Kidney epithelial cell (primary cell): ENCODE measurements at places on chromosomes 2 and 18. TPM values are rescaled to one million over a fixed set of nuclear protein-coding genes. Genes with fewer than 3 reads are reported as not detected.
A peak's percentile ranks its signal among the peaks of the same experiment; 100 is the strongest.

The PRSS56 gene
- not detected in 2 replicates for total RNA-seq

The MYO5B gene
- 114 and 118 TPM in 2 replicates for total RNA-seq

The TEX44 gene
- not detected in 2 replicates for total RNA-seq

The IL1F10 gene
- total RNA-seq, result not detected in 2 replicates

The TMEM17 gene
- total RNA-seq, result 4.4 and 4.9 TPM in 2 replicates

The RGPD3 gene
- total RNA-seq, result 0.14 and 0.46 TPM in 2 replicates

The HOXD13 gene
- total RNA-seq, result not detected in 2 replicates

The LINC00305 gene
- not detected in 2 replicates for total RNA-seq

The SIGLEC15 gene
- 31.6 and 41.1 TPM in 2 replicates for total RNA-seq

The CRYGD gene
- total RNA-seq, result not detected in 2 replicates

The COL4A4 gene
- 3.4 and 4.0 TPM in 2 replicates for total RNA-seq

The LYG1 gene
- total RNA-seq, result 0.25 and 1.0 TPM in 2 replicates

The NT5DC4 gene
- 0.14 TPM in 1 of 2 replicates, not detected in the other for total RNA-seq

The ST8SIA5 gene
- under 0.01 TPM in 2 replicates for total RNA-seq

- no peak for DNase-seq
Observed at GRCh38 chr2:16246911-16247310, 306.6 kb downstream of the MYCN start.

DNA sequence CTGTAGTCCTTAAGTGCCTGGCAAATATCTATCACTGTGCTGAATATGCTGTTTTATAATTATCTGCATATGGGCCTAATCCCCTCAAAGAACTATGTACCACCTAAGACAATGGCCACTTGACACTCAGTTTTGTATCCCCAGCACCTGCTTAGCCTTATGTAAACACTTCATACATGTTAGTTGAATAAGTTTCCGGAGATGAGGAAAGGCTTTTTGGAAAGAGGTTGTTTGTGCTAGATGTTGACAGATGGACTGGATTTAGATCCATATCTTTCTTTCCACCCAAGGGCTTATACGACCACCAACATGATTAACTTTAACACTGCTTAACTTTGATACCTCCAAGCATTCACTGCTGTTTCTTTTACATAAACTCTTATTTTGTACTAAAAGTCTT, 63.3 kb downstream of the FAM228A start:
- DNase-seq, result no peak

- peak; percentile 49 for DNase-seq
Observed at GRCh38 chr2:43169099-43169945, 57.1 kb downstream of the ZFP36L2 start.

- no peak for DNase-seq
Observed at GRCh38 chr2:233833345-233833744, 21.0 kb downstream of the HJURP start.

- no peak for DNase-seq
Observed at GRCh38 chr2:200422071-200422470, 87.8 kb downstream of the KCTD18 start.

DNA sequence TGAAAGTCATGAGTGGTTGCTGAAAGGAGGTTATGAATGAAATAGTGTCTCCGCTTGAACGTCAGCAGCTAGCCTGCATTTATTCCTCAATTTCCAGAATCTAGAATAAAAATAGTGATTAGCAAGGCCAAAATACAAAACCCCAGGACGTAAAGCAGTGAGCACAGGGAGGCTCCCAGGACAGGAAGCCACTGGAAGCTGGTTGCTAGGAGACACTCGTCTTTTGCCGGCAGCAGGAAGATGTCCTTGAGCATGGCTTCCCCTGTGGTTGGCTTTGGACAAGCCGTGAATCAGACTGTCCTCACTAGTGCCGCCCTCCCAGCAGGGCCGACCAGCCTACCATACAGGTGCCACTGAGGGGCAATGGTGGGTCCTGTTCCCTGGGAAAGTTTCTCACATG, 374.4 kb downstream of the MTX2 start:
- no peak for DNase-seq

DNA sequence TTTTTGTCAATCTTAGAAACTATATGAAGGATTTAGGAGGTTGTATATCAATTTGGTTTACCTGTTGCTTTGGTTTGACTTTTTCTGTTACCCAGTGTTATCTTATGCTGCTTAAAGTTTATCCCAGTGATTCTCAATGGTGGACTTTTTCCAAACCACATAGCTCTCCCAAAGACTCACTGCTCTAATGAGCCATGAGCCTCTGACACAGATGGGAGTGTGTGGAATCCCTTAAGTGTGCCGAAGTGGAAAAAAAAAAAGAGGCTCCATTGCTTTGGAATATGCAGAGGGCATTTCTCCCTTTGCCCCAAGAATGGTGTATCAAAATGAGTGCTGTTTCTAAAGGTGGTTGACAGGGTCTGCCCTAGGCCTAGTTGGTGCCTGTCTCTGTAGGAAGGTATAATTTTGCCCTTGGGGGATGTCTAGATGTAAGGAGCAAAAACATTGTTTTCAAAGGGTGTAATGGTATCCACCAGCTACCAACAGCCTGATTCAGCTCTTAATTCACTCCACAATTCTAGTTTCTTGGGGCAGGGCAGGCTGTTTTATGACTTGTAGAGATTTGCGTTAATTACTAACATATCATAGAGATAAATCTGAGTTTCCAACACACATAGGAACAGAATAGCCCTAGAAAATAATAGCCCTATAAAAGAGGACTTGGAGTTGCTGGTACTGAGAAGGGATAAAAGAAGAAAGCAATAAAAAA, 64.3 kb upstream of the CYP26B1 start:
- DNase-seq, result peak; percentile 37

GRCh38 chr2:190781604-190782198, 98.9 kb upstream of the GLS start:
- no peak for DNase-seq

DNA sequence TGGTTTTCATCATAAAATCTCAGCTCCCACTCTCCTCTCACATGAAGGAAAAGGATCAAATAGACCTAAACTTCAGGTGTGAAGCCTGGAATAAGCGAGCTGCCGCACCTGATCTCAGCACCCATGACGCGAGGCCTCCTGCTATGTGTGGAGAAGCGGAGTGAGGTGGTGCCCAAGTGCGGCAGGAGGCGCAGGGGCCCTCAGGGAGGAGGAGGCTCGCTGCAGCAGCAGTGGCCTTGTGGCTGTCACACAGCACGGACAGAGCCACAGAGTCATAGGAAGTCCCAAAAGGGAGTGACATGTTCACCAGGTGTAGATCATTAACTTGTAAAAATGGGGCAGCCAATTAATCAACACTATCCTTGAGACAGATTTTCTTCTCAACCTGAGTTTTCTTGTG, 9.1 kb downstream of the SCLY start:
- DNase-seq, result no peak

DNA sequence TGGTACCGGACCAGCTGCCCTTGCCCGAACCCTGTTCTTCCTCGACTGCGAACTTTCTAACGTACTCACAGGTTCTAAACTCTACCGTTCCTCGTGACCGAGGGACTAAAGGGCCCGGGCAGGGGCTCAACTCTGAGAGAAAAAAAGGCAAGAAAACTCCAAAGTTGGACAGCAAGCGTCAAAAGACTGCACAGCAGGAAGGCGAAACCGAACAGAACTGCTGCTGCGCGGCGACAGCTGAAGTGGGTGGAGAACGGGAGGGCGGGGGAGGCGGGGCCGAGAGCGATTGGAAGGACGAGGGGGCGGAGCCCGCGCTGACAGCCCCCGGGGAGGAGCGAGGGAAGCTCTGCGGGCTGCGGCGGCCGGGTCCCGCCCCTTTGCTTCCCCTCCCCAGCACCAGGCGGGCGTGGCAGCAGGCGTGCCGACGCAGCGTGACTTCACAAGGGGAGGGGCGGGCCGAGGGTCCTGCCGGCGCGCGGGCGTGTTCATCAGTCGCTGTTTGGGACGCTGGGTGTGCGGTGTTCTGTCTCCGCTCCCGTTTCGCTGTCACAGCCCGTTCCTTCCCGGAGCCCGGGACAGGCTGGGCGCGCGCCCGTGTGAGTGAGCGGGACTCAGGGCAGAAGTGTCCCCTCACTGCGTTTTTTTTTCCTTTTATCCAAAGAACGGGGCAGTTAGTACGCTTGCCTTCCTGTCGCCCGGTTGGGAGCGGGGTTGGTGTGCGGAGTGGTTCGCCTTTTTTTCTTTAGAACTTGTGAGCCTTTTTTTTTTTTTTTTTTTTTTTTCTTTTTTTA, at the start of gene NABP1:
Gene NABP1 (plus strand): TSS at position 491 of the 791 bp plus-strand sequence. CDS start 479 bp downstream, outside the sequence.
- DNase-seq, result peak; percentile 82

DNA sequence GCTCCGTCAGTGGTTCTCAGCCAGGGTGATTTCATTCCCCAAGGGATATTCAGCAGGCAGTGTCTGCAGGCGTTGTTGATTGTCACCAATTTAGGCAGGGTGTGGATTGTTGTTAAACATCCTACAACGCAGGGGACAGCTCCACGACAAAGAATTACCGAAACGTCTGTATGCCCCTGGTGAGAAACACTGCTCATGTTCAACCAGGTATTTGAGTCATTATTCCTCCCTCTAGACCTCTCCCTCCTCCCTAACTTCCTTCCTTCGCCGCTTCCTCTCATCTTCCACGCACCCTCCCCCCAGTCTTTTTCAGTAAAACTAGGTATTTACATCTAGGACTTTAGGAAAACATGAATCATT, 50.8 kb downstream of the NCK2 start:
- DNase-seq, result no peak

- no peak for DNase-seq
Observed at GRCh38 chr2:168231609-168232241, 15.7 kb downstream of the STK39 start.

DNA sequence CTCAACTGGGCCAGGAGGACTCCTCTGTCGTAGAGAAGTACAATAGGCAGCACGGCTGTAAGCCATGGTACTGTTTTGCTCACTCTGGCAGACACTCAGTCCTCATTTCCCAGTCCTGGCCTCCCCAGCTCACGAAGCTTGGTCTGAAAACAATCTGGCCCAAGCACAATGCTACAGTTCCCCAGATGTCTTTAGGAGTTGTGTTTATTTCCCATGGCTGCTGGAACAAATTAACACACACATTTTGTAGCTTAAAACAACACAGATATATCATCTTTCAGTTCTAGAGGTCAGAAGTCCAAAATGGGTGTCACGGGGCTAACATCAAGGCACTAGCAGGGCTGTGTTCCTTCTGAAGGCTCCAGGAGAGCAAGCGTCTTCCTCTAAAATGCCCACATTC, 13.0 kb downstream of the FABP1 start:
- DNase-seq, result no peak

DNA sequence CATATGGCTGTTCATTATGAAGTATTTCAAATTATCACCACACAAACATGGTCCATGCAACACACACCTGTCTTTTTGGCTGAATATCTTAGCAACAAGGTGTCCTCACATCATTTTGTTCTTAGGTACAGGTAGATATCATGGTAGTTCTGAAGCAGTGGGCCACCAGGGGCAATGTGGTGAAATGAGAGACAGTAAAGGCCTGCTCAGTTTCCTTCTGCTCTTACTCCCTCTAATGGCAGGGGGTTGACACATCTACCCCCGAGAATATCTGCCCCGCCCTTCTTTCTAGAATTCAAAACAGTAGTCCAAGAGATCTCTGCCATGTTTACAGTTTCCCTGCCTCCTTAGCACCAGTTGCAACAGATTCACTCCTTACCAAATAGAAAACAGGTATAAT, 147.0 kb upstream of the KLHL14 start:
- DNase-seq, result no peak

- no peak for DNase-seq
Observed at GRCh38 chr2:134674687-134675086, 44.1 kb downstream of the TMEM163 start.

- no peak for DNase-seq
Observed at GRCh38 chr2:168345601-168346000, 98.2 kb upstream of the STK39 start.

- DNase-seq, result no peak
Observed at GRCh38 chr2:240628808-240629618, 3.7 kb downstream of the GPR35 start.

- no peak for DNase-seq
Observed at GRCh38 chr2:80748592-80748991, 444.0 kb upstream of the LRRTM1 start.

DNA sequence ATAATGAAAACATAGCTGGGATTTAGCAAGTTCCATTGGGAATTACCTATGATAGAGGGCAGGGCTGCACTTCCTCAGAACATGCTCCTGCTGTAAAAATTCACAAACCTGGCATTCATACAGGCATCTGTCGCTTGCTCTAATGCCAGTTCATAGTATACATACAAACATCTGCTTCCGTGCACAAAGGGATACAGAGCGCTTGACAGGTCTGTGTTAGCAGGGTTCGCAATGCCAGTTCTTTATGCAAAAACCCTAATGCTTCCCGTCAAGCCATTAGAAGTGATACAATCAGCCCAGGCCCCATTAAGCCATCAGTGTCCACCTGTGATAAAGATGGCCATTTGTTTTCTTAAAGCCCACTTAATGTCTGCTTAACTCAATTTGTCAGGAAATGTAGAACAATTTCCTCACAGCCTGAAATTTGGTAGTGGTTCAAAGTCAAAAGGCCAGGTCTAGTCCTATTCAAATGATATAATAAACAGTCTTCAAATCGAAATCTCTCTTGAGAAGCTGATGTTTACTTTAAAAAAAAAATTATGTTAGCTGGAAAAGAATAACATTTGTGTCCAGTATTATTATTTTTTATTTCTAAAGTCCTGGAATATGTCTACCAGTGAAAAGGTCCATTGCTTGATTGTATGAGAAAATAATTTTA, 556.3 kb downstream of the ARHGAP15 start:
- no peak for DNase-seq

DNA sequence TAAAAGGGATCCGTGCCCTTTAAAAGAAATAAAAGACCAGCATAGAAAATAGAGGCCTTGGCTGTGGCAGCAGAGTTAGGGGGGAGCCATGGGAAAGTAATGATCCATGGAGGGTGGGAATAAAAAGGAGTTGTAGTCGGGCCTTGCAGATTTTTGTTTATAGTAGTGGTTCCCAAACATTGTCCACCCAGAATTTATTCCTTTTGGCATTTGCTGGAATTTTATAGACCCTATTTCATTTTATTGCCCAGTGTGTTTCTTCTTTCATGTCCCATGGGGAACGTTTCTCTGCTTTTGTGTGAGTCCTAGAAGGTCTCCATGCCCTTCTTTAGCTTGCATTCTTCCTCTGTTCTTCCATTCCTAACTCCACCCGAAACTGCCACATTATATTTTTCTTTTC, 222.2 kb downstream of the LTBP1 start:
- no peak for DNase-seq

DNA sequence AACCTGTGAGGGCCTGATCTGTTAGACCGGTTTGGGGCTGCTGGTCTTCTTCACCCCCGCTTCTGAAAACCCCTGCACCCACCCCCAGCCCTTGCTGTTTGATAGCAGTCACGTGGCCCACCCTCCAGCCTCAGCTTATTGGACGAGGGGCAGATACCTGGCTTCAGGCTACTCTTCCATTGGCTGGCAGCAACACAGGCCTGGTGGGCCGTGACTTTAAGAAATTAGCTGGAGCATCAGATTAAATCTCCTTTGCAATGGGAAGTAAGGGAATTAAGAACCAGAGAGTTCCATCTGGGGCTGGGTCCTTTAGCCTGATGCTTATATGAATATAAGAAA, 107.3 kb downstream of the KLHL29 start:
- no peak for DNase-seq

GRCh38 chr2:237870754-237871651, 11.6 kb downstream of the RAMP1 start:
- DNase-seq, result no peak

- no peak for DNase-seq
Observed at GRCh38 chr2:190910341-190911136, 29.9 kb downstream of the GLS start.
